ENCODE measurements at places on chromosomes 13 and 19.

DNA sequence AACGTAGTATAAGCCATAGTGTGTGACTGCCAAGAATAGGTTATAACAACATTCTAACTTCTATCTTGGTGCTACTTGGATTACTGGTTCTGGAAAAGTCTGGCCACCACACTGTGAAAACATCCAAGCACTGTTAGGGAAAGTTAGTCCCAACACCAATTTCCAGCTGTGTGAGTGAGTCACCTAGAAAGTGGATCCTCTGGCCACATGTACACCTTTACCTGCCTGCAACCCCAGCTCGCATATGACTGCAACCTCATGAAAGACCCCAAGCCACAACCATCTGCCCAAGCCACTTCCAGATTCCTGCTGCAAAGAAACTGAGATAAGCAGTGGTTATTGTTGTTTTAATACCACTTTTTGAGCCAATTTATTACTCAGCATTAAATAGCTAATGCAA is 404.5 kb downstream of the KCTD12 start:
- no peak for DNase-seq

DNA sequence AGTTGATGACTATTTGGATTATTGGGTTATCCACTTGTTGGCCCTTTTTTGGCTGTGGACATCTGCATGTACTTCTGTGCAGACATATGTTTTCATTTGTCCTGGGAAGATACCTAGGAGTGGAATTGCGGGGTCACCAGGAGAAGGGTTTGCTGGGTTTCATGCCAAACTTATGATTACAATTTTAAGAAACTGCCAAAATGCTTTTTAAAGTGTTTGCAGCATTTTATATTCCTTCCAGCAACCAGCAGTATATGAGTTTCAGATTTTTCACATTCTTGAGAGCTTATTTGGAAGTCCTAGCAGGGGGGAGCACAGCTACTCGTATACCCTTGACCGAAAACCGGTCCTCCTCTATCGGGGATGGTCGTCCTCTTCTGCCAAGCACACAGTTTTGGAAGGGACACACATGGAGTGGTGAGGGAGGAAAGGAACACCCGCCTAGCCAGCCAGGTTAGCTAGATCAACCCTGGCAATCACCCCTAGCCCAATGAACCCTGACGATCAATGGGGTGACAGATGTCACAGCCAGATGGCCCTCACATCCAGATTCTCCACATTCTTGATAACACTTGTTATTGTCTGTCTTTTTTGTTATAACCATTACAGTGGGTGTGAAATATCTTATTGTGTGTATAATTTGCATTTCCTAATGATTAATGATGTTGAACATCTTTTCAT is 26.7 kb upstream of the RNF113B start:
- DNase-seq: peak; percentile 30

DNA sequence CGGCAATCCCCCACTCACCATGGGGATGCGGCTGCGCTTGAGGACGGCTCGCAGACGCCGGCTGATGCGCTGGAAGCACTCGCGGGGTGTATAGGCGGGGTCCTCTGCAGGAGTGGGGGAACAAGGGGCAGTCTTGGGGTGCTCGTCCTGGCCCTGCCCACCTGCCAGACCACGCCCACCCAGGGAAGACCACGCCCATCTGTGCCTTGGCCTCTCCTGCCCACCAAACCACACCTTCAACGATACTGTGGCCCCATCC is 6.7 kb downstream of the RNU6-9 start:
- DNase-seq: no peak

GRCh38 chr13:79989217-79989661 is 351.7 kb downstream of the SPRY2 start:
- no peak for DNase-seq

DNA sequence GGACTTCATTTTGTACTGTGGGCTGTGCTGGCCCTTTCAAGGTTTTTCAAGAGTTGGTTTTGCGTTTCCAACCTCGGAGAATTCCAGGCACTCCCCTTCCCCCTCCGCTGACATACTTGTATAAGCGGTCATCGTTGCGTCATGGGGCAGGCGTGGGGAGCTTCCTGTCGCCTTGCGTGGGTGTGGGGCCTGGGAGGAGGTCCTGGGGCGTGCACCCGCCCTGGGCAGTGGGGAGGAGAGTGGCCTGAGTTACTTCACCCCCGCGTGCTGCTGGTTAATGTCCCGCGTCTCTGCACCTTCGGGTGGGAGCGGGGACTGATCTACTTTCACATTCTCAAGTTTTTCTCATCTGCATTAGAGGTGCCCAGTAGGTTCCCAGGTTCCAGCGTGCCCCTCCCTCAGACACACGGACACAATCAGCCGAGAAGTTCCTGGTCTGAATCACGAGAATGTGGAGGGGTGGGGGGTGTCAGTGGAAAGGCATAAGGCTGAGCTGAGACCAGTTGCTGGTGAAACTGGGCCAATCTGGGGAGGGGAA is 4.1 kb downstream of the IER2 start:
- DNase-seq: no peak

GRCh38 chr13:28819735-28820098 is 422 bp upstream of the MTUS2 start:
- DNase-seq: no peak

- no peak for DNase-seq
Measured at GRCh38 chr19:19433666-19434213, 28.3 kb downstream of the GATAD2A start.

DNA sequence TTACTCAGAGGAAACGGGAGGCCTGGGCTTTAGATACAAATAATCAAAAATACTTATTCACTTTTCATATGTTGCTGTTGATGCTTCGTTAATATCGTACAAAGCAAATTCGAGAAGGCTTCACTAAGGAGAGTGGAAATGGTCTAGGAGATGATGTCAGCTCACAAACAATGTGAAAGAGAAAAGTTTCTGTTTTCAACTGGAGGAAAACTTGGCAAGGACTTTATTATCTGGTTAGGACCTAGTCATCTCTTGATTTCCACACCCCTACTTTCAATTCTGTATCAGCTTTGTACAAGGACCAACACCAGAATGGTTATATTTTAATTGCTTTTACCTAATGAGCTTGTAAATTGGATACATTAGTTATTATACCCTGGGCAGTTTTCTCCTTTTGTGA is 88.0 kb downstream of the SLC10A2 start:
- no peak for DNase-seq

DNA sequence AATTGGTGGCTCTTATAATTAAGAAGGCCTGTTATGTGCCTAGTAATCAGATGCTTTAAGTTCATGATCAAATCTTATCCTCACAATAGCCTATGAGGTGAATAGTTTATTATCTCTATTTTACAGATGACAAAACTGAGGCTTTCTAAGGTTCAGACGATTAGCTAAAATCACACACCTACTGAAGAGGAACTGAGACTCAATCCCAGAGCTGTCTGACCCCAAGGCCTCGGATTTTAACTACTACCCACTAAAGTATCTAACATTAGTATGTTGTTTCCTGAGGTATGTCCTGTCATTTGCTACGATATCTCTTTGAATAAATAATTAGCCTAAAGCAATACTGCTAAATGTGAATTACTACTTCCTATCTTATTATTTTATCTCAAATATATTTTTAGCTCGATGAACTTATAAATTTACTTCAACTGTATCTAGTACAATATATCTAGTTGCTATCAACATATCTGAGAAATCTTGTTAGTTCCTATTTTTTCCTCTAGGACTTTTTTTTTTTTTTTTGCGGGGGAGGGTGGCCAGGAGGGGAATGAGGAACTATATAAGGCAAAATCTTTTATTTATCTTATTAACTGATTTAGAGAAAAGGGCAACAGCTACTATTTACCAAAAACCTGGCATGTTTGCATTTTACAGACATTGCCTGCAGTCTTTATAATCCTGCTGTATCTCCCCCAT is 118.5 kb downstream of the ABCC4 start:
- DNase-seq: no peak

- no peak for DNase-seq
Measured at GRCh38 chr19:12596485-12596884, 14.1 kb downstream of the ZNF490 start.

DNA sequence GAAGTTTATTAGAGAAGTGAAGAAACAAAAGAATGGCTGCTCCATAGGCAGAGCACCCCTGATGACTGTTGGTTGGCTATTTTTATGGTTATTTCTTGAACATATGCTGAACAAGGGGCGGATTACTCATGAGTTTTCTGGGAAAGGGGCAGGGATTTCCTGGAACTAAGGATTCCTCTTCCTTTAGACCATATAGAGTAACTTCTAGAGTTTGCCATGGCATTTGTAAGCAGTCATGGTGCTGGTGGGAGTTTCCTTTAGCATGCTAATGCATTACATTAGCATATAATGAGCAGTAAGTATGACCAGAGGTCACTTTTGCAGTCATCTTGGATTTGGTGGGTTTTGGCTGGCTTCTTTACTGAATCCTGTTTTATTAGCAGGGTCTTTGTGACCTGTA is 38.7 kb upstream of the PCDH8 start:
- DNase-seq: no peak

DNA sequence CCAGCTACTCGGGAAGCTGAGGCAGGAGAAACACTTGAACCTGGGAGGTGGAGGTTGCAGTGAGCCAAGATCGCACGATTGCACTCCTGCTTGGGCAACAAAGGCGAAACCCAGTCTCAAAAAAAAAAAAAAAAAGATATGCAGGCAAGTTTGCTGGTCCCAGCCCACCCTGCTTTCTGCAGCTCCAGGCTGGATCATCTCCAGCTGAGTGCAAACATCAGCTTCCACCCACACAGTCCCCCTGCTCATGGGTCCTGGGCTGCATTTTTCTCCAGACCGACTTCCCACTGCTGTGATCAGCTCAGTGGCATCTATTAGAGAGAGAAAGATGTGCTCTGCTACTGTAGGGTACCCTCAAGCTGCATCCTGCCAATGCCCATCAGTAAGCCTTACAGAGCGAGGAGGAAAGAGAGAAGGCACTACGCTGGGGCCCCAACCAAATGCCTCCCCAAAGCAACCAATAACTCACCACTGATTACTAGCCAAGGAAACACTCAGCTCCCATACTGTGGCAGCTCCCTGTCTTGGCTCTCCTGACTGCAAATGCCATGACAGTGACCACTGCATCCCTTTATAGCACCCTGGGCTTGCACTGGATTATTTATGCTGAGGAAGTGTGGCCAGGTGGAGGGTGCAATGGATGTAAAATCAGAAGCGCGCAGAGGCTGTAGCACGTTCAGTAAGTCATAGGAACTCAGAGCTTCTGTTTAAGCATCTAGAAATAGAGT is 170.9 kb upstream of the ZNF507 start:
- no peak for DNase-seq

DNA sequence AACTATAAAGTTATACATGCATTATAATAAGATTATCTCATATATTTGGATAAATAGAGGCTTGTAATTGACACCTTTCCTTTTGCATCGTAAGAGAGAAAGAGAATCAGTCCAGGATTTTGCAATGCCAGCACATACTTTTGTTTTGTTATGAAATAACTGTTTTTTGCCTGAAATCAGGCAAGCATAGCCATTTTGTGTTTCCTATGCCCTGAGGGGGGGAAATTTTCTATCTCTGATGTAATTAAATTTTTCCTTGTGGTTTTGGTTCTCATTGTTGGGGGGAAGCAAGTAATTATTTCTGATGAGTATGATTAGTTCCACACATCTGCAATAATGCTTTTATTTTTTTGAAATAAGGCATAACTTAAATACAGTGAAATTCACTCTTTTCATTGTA is 229.4 kb downstream of the NDFIP2 start:
- DNase-seq: no peak

GRCh38 chr19:42245231-42245630 is 2.8 kb upstream of the GSK3A start:
- no peak for DNase-seq

DNA sequence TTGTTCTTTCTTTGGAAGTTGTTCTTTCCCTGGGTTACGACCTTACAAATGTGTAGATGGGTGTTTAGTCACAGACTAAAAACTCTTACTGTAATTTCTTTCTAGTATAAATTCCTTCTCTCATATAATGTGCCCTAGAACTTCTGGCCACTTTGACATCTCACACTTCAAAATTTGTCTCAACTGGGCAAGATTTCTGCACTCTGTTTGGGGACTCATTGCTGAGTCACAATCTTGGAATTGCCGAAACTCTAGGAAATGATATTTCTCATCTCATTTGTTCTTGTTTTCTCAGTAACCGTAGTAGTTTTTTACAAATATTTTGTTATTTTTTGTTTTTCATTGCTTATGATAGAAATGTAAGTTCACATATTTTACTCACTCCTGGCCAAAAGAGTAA is 2523.2 kb upstream of the PCDH20 start:
- no peak for DNase-seq

DNA sequence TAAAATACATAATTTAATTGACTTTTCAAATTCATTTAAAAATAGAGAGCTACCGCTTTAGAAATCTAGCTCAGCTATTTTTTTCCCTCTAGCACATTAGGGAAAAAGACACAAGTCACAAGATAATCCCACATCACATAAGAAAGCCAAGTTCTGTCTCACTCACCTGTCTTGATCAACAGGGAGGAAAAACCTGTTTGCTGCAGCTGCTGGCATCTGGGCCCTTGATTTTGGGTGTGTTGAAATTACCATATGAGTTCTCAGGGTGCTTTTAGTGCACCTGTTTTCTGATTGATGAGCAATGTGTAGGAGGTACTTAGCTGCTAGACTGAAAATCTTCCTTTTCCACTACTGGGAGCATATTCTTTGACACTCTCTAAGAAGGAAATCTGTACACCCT is 53.8 kb downstream of the ZDHHC20 start:
- no peak for DNase-seq

DNA sequence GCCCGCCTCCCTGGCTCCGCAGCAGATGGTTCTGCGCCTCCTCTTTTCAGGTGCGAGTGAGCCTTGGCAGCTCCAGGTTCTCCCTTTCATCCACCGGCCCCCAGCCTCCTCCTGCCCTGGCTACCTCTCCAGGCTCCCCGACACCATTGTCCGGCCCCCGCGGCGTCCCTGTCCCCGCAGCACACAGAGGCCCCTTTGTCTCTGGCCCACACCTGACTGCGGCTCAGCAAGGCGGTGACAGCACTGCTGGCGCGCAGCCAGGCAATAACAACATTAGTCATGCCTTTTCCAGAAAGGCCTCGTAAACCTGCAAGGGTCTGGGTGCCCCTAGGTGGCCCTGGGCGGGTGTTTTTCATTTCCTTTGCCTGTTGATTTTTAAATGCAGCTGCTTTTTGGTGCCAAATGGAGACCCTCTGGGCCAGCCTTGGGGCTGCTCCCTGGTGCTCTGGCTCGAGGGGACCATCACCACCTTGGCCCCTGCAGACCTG is 73.2 kb upstream of the MEDAG start:
- peak; percentile 44 for DNase-seq

DNA sequence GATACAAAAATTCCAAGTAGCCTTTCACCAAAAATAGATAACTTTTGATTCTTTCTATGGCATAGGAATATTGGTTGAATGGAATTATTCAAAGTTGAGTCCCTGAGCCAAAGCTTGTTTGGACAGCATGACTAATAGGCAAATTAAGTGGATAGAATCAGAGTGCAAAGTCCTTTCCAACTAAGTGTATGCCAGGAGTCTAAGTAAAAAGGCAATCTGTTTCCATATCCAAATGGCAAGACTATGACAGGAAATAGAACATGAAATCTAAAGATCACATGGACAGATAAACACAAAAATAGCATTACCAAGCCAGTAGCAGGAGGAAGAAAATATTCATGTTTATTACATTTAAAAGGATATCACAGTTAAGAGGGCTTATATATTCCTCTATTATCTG is 804.6 kb downstream of the SLITRK6 start:
- DNase-seq: no peak
